H9 (cell line): ENCODE measurements at places on chromosomes 3 and 15. TPM values are rescaled to one million over a fixed set of nuclear protein-coding genes. Genes with fewer than 3 reads are reported as not detected.

PRTG gene
- 4.4 and 5.7 TPM in 2 replicates for total RNA-seq

WDR72 gene
- 2.4 and 2.9 TPM in 2 replicates for total RNA-seq

GRCh38 chr15:83734487-83734886 lies 80.6 kb downstream of the ADAMTSL3 start:
- no peak overlapping the region for H3K4me3 ChIP-seq
- no peaks in the 10 kb centered on the region for H3K27me3 ChIP-seq
- H3K36me3 ChIP-seq = no peaks in the 10 kb centered on the region
- H3K27ac ChIP-seq = no peak overlapping the region
- peak; percentile 35 for DNase-seq

DNA sequence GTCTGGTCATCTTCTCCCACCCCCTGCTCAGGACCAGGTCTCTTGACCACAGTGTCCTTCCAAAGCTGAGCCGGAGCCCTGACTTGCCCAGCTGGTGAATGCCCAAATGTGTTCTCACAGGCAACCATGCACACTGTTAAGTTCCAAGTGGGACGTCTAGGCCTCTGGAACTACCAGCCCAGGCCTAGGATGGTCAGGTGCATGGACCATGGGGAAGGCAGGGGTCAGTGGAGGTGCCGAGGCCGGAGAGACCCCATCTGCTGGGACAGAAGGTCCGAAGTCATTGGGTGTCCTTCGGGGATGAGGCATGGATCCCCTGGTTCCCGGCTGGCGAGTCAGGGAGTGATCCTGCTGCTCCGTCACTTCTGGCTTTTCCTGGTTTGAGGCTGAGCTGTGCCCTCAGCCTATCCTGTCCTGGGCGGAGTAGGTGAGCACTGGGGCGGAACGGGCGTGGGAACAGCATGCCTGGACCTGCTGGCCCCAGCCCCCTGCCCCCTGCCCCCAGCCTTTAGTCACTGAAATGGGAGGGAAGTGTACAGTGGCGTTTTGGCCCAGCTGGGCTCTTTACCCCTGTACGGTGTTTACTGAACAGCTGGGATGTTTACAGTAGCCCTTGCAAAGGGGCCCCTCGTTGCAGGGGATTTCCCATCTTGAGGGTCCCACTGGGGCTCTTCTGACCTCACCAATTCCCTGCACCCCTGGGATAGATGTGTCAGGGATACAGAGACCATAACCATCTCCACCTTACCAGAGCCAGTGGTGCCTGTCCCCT lies 12.1 kb downstream of the SEMA3F start:
- 0 out of 3 replicates have a peak overlapping the region, but pooled peaks have one; percentile 29 for H3K4me3 ChIP-seq
- no peak overlapping the region for H3K27ac ChIP-seq
- H3K27me3 ChIP-seq = no peaks in the 10 kb centered on the region
- H3K4me1 ChIP-seq = peaks cover 7% of the 10 kb centered on the region; the same call in 1 of the 2 replicates
- peaks cover 15% of the 10 kb centered on the region for H3K36me3 ChIP-seq

CCDC191 gene
- total RNA-seq = 0.68 and 0.81 TPM in 2 replicates

COX5A gene
- total RNA-seq = 331 and 336 TPM in 2 replicates

SMCO1 gene
- not detected in 2 replicates for total RNA-seq

DNA sequence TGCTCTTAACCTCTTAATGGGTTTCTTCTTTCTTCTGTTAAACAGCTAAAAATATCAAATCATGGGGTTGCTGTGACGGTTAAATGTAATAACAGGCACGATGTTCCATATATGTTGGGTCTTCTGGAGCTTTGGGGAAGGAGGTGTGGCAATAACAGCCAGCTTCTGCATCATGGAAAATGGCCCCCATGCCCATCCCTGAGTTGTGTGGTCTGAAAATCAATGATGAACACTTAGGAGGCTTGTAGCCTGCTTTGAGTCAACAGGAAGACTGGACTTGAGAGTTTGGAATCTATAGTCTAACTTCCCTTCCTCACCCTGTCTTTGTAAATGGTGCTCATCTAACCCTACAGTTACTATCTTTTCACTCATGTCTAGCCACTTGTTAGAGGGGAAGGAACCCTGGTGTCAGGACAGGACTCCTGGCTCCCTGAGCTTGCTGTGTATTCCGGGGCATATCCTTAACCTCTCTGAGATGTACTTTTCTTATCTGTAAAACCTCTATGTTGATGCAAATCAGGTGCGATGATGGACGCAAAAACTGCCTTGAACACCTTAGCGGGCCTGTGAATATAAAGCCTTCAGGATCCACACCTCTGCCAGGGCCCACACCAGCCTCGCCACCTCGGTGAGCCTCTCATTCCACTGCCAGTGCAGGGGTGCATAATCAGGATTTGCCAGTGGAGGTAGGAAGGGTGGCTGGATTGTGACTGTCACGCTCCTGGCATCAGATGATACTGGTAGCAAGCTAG lies 27.5 kb downstream of the SMAD3 start:
- H3K27me3 ChIP-seq = no peaks in the 10 kb centered on the region
- peaks cover 14% of the 10 kb centered on the region; the same call in 1 of the 2 replicates for H3K4me1 ChIP-seq
- peaks cover 5% of the 10 kb centered on the region for H3K36me3 ChIP-seq
- H3K27ac ChIP-seq = no peak overlapping the region
- no peak for DNase-seq
